CD14-positive monocyte (primary cell): ENCODE measurements at places on chromosomes 7 and 10. TPM values are rescaled to one million over a fixed set of nuclear protein-coding genes. Genes with fewer than 3 reads are reported as not detected.

Gene LOXL4
- 0.05 TPM for polyA plus RNA-seq

- no peak for DNase-seq
Observed at GRCh38 chr7:115044224-115044623, 122.3 kb downstream of the MDFIC start.

Gene ASIC3
- polyA plus RNA-seq: not detected

GRCh38 chr7:106611911-106612310 lies 49.0 kb downstream of the CCDC71L start:
- DNase-seq: no peak

- peak; percentile 72 for DNase-seq
Observed at GRCh38 chr7:1920266-1920681, 250.2 kb downstream of the ELFN1 start.

Gene PAX4
- not detected for polyA plus RNA-seq

DNA sequence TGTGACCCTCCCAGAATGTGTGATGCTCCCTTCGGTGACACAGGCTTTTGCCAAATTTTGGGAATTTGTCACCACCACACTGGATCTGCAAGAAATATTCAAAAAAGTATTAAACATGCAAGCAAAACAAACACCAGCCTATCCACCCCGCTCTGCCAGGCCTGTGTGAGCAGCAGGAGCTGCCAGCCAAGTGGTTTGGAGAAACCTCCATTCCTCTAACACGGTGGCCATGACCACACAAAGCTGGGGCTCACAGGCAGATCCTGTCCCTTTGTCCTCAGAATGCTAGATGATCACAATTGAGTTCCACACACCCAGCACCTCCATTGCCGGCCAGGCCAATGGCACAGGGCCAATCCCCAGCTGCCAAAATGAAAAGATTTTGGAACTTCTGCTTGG lies 261.9 kb upstream of the PPP2R2D start:
- no peak for DNase-seq

GRCh38 chr10:14580671-14581332 lies 193.9 kb downstream of the FAM107B start:
- DNase-seq: no peak

DNA sequence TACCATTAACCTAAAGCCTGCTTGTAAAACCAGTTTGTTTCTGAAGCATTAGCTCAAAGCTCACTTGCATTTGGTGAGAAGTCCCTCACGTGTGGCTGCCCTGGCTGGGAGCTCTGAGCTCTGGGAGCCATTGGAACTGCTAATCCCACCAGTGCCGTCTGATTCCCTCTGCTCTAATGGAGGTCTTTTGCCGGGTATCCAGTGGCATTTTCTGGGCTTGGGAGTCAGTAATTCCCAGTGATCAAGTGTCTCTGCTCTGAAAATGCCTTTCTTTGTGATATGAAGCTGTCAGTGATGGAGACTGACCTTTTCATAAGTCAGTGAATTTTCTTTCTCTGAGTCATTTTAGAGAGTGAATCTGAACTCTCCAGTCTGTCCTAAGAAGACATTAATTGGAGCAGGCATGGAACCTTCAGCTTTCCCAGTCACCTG lies 36.9 kb upstream of the FAM20C start:
- DNase-seq: no peak

Gene HIPK2
- 3.0 TPM for polyA plus RNA-seq

- DNase-seq: no peak
Observed at GRCh38 chr10:71088054-71088453, 124.3 kb upstream of the UNC5B start.

Gene C10orf53
- polyA plus RNA-seq: not detected

Gene ACTL6B
- not detected in 2 replicates for polyA plus RNA-seq

GRCh38 chr10:14009371-14010100 lies 321.2 kb downstream of the FRMD4A start:
- no peak for DNase-seq

Gene PRRT4
- polyA plus RNA-seq: not detected

Gene NEUROG3
- polyA plus RNA-seq: not detected

- DNase-seq: no peak
Observed at GRCh38 chr10:103451091-103451813, 918 bp downstream of the CALHM2 start.

Gene AGR3
- not detected in 2 replicates for polyA plus RNA-seq

Gene KNDC1
- 0.80 and 0.93 TPM in 2 replicates for polyA plus RNA-seq

Gene PNLIPRP3
- not detected for polyA plus RNA-seq

DNA sequence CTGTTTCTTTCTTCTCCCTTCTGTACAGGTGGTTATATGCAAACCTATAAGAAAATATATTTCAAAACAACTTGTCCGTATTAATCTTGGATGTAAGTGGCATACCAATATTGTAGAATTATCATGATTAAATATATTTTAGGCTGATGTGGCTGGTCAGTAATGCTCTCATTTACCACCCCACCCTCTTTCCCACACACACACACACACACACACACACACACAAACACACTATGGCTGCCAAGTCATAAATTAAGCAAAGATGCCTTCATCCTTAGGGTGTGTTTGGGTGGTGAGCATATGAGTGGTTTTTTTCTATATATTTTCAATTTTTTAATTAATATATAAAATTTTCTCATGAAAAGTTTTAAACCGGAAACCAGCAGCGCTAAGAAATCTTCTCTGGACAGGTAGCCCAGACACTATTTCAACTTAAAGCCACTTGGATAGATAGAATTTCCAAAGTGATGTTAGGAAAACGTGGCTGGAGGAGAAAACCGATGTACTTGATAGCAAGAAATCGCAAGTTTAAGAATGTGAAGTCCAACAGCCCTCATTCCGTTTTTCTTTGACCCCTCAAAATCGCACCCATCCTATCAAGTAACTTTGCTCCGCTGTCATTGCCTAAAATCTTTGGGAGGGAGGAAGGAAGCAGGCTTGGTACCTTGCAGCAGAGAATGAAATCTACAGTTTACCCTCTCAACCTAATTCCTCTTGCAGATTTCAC lies 171.7 kb downstream of the FAM107B start:
- no peak for DNase-seq

DNA sequence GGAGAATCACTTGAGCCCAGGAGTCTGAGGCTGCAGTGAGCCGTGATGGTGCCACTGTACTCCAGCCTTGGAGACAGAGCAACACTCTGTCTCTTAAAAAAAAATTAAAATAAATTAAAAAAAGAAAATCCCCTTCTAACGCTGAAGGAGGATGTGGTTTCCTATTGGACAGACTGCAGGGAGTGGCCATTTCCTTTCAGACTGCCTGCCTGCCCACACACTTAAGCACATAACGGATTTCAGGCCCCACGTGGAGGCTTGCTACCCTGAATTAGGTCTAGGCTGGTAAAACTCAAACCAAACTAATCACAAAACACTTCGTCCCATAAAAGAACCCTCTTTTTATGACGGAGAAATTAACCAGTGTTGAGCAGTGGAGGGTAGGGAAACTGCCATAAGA lies 34.0 kb downstream of the GATA3 start:
- DNase-seq: no peak

Gene CLDN12
- polyA plus RNA-seq: 0.32 TPM
